ENCODE measurements at places on chromosomes 11 and 22.
A peak's percentile ranks its signal among the peaks of the same experiment; 100 is the strongest.

- no peak for DNase-seq
These were observed 726.6 kb upstream of the ARHGAP42 start for GRCh38 chr11:99960536-99960935.

GRCh38 chr22:46116491-46116958 lies 33.8 kb upstream of the PPARA start:
- peak; percentile 80 for DNase-seq

- DNase-seq: no peak
These were observed 251.8 kb upstream of the BLID start for GRCh38 chr11:122367809-122368231.

GRCh38 chr22:45065726-45066125 lies 55.9 kb upstream of the PHF21B start:
- no peak for DNase-seq

DNA sequence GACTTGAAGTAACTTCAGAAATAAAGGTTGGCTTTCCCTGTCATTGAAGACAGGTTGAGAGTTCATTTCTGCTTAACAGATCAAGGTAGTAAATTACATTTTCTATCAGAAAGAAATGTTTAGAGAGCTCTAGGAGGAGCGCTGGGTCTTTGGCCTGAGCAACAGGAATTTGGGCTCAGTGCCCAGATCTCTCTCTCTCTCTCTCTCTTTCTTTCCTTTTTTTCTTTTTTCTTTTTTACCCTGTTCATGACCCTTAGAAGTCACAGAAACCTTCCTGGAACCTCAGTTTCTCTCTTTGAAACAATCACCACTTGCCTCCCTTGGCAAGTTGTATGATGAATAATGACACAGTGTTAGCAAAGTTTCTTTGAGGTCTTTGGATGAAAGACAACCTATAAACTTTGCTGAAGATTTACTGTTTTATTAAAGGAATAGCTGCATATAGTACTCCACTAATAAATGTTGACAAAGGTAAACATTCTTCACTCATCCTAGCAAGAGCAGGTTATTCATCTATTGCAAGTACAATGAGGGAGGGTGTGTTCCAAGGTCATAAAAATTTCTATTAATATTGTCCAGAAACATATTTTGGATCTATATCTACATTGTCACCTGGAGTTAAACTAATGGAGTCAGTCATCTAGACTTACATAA lies 35.5 kb upstream of the RASSF10 start:
- no peak for DNase-seq

DNA sequence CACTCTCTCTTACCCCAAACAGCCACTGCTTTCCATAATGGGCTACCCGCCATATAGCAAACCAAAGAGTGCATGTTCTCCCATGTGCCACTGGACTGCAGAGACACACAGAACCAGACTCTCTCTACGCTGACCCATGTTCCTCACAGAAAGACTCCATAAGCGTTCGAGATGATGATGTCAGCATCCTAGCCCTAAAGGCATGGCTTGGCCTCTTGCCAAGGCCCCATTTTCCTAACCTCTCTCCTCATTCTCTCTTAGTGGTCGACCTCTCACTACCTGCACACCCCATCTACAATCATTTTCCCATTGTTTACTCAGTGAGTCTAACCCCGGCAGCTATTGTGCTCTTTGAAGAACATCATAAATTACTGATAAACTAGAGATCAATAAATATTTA lies 4.9 kb downstream of the NDUFC2 start:
- no peak for DNase-seq

GRCh38 chr11:31740131-31740530 lies 71.0 kb downstream of the PAX6 start:
- DNase-seq: no peak

- peak; percentile 37 for DNase-seq
These were observed 14.2 kb upstream of the APOA1 start for GRCh38 chr11:116851626-116852025.

- no peak for DNase-seq
These were observed 53.3 kb upstream of the SYN3 start for GRCh38 chr22:33111491-33111890.

- DNase-seq: no peak
These were observed 1.0 kb downstream of the CABP4 start for GRCh38 chr11:67456068-67456705.

DNA sequence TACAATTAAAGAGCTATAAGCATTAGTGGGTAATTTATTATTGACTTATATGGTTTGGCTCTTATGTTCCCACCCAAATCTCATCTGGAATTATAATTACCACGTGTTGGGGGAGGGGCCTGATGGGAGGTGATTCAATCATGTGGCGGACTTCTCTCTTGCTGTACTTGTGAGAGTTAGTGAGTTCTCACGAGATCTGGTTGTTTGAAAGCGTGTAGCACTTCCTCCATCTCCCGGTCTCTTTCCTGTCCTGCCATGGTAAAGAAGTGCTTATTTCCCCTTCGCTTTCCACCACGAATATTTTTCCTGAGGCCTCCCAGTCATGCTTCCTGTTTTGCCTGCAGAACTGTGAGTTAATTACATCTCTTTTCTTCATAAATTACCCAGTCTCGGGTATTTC lies 28.1 kb upstream of the CHORDC1 start:
- no peak for DNase-seq

DNA sequence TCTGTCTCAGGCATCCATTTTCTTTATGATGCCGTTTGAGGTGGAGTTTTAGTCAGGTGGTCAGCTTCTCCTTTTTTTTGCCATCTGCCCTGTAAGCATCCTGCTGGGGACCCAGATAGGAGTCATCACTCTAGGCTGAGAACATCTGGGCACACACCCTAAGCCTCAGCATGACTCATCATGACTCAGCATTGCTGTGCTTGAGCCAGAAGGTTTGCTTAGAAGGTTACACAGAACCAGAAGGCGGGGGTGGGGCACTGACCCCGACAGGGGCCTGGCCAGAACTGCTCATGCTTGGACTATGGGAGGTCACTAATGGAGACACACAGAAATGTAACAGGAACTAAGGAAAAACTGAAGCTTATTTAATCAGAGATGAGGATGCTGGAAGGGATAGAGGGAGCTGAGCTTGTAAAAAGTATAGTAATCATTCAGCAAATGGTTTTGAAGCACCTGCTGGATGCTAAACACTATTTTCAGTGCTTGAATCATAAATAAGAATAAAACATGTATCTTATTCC lies 10.9 kb upstream of the HBE1 start:
- DNase-seq: no peak

GRCh38 chr11:71931245-71931602 lies 2.4 kb downstream of the RNF121 start:
- DNase-seq: no peak

GRCh38 chr11:86374586-86374985 lies at the start of gene CCDC81:
TSS of gene CCDC81 (plus strand) at chr11:86374887. CDS start at chr11:86375164, 277 bp downstream.
- no peak for DNase-seq

- no peak for DNase-seq
These were observed 154.1 kb downstream of the AASDHPPT start for GRCh38 chr11:106231591-106231990.

DNA sequence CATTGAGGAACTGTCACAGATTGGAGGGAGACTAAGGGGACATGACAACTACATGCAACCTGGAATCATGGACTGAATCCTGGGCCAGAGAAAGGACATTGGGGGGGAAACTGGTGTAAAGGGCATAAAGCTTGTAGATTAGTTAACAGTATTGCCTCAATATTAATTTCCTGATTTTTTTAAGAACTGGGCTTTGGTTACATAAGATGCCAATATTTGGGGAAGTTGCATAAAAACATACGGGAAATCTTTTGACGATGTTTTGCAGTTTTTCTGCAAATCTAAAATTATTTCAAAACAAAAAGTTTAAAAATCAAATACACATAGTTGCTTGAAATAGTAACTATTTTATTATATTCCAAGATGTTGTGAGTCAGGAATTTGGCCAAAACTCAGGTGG lies 2.9 kb upstream of the FOLR3 start:
- no peak for DNase-seq

- DNase-seq: no peak
These were observed 2.2 kb upstream of the OR52H1 start for GRCh38 chr11:5550440-5551095.

GRCh38 chr22:49764127-49764581 lies 63.5 kb downstream of the BRD1 start:
- peak; percentile 4 for DNase-seq

- no peak for DNase-seq
These were observed 1.4 kb upstream of the LIF start for GRCh38 chr22:30247974-30248373.

DNA sequence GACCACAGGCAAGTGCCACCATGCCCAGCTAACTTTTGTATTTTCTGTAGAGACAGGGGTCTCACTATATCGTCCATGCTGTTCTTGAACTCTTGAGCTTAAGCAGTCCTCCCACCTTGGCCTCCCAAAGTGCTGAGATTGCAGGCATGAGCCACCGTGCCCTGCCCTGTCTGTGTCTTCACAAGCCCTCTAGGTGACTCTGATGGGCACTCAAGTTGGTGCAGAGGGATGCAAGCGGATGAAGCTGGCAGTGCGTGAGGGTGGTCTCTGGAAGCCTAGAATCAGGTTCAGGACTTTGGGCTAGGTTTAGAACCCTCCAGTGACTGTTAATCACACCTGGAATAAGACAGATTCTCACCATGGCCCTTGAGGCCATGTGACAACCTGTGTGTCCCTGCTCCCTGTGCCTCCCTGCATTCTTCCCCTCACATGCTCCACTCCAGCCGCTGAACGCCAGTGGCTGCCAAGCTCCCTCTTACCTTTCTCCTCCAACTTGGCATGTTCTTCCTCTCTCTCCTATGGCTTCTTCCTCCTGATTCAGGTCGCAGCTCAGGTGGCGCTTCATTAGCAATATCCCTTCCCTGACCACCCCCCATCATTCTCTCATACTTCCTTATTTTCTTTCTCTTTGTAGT lies 242.3 kb upstream of the TBCEL start:
- DNase-seq: no peak

GRCh38 chr11:62792202-62792575 lies 383 bp upstream of the TMEM223 start:
- no peak for DNase-seq

- DNase-seq: no peak
These were observed 26.3 kb downstream of the APOL1 start for GRCh38 chr22:36279219-36279666.

DNA sequence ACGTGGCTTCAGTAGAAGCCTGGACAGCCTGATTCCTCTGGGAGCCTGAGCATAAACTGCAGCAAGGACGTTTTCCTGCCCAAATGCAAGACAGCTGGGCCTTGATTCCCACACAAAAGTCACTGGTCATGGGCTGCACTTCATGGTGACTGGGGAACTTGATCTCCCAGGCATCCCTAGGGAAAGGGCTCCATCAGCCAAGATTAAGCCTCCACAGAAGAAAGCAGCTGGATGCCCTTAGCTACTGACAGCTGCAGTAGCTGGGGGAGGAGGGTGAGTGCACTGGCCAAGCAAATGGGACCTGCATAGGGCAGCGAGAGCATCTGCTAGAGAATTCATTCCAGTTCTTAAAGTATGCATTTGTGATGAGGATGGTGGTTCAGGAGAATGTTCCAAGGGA lies 267.4 kb upstream of the ISX start:
- DNase-seq: no peak

GRCh38 chr11:80862011-80862410 lies 1421.2 kb upstream of the TENM4 start:
- no peak for DNase-seq

GRCh38 chr11:70526116-70527045 lies 128.1 kb downstream of the CTTN start:
- no peak for DNase-seq

DNA sequence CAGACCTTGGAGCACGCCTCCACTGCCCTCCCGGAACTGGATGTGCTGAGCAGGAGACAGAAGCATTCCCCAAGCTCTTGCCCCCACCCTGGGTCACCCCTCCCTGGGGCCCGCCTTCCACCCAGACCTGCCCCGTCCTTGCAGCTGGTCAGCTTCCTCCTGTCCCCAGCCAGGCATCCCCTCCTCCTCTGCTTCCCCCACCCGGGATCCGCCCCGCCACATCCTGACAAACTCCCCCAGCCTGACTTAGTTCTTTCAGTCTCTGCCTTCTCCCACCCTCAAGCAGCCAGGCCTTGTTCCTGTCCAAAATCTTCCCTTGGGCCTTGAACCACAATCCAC lies 1.1 kb upstream of the PLXNB2 start:
- DNase-seq: no peak

DNA sequence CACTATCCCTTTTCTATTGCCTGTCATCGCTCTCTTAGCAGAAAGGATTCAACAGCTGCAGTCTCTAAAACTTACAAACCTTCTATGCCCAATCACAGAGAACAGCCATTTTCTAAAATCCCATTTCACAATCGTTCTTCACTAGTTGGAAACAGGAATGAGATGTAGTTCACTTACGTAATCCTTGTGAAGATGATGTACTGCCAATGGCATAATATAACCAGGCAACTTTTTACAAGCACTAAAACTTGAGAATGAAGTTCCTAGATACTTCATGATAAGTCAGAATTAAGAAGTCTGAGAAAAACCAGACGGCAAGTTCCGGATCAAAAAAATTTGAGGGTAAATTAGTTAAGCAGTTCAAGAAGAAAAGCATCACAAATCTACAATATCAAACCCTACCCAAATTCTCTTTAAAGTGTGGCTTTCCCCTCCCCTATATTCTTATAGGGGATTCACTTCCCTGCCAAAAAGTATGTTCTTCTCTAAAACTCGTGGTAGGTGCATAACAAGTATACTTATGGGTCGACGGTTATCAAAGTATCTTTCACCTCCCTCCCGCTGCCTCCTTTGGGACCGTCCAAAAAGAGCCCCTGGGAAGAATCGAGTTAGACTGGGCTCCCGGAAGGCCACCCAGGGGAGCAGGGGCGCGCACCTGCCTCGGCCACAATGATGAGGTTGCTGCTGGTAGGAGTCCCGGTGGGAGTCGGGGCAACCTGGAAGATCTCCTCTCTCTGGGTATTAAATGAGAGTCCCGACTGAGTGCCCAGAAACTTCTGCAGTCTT lies 666 bp downstream of the MSANTD4 start:
- DNase-seq: no peak

DNA sequence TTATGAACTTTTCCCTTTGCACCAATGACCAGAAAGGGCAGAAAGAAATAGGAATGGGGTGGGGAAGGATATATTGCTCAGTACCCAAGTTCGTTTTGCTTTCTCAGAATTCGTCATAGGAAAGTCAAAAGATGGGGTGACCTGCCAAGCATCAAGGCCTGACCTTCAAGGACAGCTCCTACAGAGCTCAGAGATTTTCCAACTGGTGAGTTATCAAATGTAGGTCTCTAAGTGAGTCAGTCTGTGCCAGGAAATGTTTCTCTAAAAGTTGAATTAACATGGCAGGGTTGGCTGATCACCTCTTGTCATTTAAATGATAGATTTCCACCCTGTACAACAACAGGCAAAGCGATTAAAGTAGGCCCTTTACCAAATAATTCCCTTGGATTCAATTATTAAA lies 307.2 kb downstream of the CADM1 start:
- DNase-seq: no peak

- DNase-seq: no peak
These were observed 5.0 kb downstream of the SIGIRR start for GRCh38 chr11:409600-410483.

- DNase-seq: no peak
These were observed 83.9 kb downstream of the ETS1 start for GRCh38 chr11:128503245-128503991.

DNA sequence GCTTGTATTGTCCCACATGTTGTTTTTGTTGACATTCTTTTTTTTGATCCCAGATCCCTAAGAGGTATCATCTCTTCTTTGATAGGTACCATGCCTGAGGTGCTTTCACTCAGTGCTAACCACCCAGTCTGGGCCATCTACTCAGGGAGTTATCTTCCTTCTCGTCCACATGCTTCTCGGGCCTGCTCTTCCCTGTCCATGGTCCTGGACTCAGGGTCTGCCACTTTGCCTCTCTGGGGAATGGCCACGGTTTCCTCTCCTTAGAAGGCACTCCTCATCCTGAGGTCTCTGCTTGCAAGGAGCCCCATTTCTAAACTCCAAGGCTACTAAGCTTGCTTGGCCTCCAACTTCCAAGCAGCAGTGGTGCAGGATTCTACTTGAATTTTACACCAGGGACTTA lies 227.0 kb upstream of the NCAM1 start:
- no peak for DNase-seq

All from activated T-cell treated with anti-CD3 and anti-CD28 coated beads, Interleukin-2, amount 50 U/mL, for 4 hours (primary cell).